ENCODE measurements at places on chromosomes 7 and 10. TPM values are rescaled to one million over a fixed set of nuclear protein-coding genes. Genes with fewer than 3 reads are reported as not detected.

The GJD4 gene
- total RNA-seq = not detected

The COL17A1 gene
- total RNA-seq = 1,665 TPM

The MIOS gene
- 19.5 TPM for total RNA-seq

The ERV3-1 gene
- 2.2 TPM for total RNA-seq

The TAS2R4 gene
- total RNA-seq = 0.61 TPM

The C10orf62 gene
- not detected for total RNA-seq

The TMEM213 gene
- total RNA-seq = not detected

The SLC12A9 gene
- 16.4 TPM for total RNA-seq

The TAS2R3 gene
- total RNA-seq = not detected

The ADAM22 gene
- total RNA-seq = not detected

The UBE3C gene
- total RNA-seq = 74.3 TPM

The ADAM12 gene
- total RNA-seq = 0.55 TPM

The HMX3 gene
- not detected for total RNA-seq

The HOXA10 gene
- total RNA-seq = 1.1 TPM

The SRI gene
- total RNA-seq = 156 TPM

The CCL26 gene
- total RNA-seq = not detected

The BHLHA15 gene
- 1.2 TPM for total RNA-seq

The FAM171A1 gene
- total RNA-seq = 8.3 TPM

The MALRD1 gene
- total RNA-seq = 0.08 TPM

The PSMA2 gene
- 169 TPM for total RNA-seq

The DDC gene
- not detected for total RNA-seq

The POP7 gene
- total RNA-seq = 58.6 TPM

The WEE2 gene
- total RNA-seq = not detected

The CYREN gene
- 56.5 TPM for total RNA-seq

The CALHM1 gene
- total RNA-seq = not detected

The HOXA3 gene
- total RNA-seq = 2.1 TPM

The LIPJ gene
- not detected for total RNA-seq

The CCDC6 gene
- total RNA-seq = 25.4 TPM

The PKD2L1 gene
- not detected for total RNA-seq

The IRF5 gene
- total RNA-seq = 9.1 TPM

The NPSR1 gene
- not detected for total RNA-seq

The PLAC9 gene
- total RNA-seq = not detected

The MSMB gene
- total RNA-seq = not detected

The ELOVL3 gene
- 0.23 TPM for total RNA-seq

The NPY4R2 gene
- not detected for total RNA-seq

The NXPH1 gene
- total RNA-seq = not detected

The SFMBT2 gene
- total RNA-seq = not detected

The CCDC172 gene
- total RNA-seq = not detected

The ASZ1 gene
- total RNA-seq = not detected

The GATA3 gene
- total RNA-seq = 3.5 TPM

The TSC22D4 gene
- total RNA-seq = 33.3 TPM

The OR2A7 gene
- total RNA-seq = 1.1 TPM

The ANKRD1 gene
- not detected for total RNA-seq

The CPN1 gene
- total RNA-seq = not detected

The NEBL gene
- total RNA-seq = 0.16 TPM

The ZSCAN25 gene
- total RNA-seq = 10.6 TPM

The GNGT1 gene
- not detected for total RNA-seq

The ANKRD22 gene
- 0.42 TPM for total RNA-seq

The A1CF gene
- not detected for total RNA-seq

The UCN3 gene
- not detected for total RNA-seq

All from hair follicular keratinocyte (primary cell).